Stimulated activated CD4-positive, alpha-beta T cell treated with anti-CD3 and anti-CD28 coated beads, Interleukin-4, amount 100 ng/mL, for 4 hours (primary cell): ENCODE measurements at places on chromosomes 7 and 10.

DNA sequence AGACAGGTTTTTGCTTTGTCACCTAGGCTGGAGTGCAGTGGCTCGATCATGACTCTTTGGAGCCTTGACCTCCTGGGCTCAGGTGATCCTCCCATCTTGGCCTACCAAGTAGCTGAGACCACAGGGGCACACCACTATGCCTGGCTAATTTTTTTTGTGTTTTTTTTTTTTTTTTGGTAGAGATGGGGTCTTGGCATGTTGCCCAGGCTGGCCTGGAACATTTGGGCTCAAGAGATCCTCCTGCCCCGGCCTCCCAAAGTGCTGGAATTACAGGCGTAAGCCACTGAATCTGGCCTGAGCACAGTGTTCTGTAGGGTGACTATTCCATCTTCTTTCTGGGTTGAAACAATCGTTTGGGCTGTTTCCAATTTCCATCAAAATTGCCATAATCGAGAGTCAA lies 1.5 kb upstream of the MUC3A start:
- no peak for DNase-seq

- no peak for DNase-seq
Observed at GRCh38 chr7:70400829-70401380, 731.0 kb upstream of the GALNT17 start.

GRCh38 chr10:12350925-12351324 lies 1.6 kb downstream of the CAMK1D start:
- DNase-seq: no peak

DNA sequence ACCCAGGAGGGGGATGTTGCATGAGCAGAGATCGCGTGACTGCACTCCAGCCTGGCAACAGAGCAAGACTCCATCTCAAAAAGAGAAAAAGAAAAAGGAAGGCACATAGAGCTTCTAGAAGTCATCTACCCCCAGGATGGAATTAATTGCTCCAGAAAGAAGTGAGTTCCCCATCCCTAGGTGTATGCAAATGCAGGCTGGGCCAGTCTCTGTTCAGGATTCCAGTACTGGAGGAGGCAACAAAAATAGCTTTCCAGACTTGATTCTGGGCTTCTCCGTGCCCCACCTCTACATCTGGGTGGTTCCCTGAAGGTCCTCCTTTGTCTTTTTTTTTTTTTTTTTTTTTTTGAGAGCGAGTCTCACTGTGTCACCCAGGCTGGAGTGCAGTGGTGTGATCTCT lies 28.6 kb downstream of the CASTOR2 start:
- no peak for DNase-seq

- DNase-seq: no peak
Observed at GRCh38 chr7:153088601-153089000, 329.0 kb downstream of the ACTR3B start.
